ENCODE measurements at places on chromosomes 1 and 21. TPM values are rescaled to one million over a fixed set of nuclear protein-coding genes. Genes with fewer than 3 reads are reported as not detected.

Gene GORAB
- total RNA-seq: 9.2 TPM

Gene DUSP12
- 14.6 TPM for total RNA-seq

Gene RAB25
- not detected for total RNA-seq

Gene MYOC
- total RNA-seq: 0.10 TPM

Gene SPOCD1
- 18.3 TPM for total RNA-seq

Gene TMOD4
- total RNA-seq: not detected

Gene S100A7A
- total RNA-seq: not detected

Gene NUDT4B
- total RNA-seq: 19.0 TPM

Gene PARS2
- 4.3 TPM for total RNA-seq

Gene FAM151A
- total RNA-seq: not detected

Gene PRAMEF1
- not detected for total RNA-seq

Gene PTPRU
- 25.5 TPM for total RNA-seq

Gene ASCL5
- not detected for total RNA-seq

Gene PRAMEF10
- total RNA-seq: not detected

Gene KIF14
- total RNA-seq: 0.44 TPM

Gene CDCP2
- not detected for total RNA-seq
